ENCODE measurements at places on chromosomes 12 and 14.

DNA sequence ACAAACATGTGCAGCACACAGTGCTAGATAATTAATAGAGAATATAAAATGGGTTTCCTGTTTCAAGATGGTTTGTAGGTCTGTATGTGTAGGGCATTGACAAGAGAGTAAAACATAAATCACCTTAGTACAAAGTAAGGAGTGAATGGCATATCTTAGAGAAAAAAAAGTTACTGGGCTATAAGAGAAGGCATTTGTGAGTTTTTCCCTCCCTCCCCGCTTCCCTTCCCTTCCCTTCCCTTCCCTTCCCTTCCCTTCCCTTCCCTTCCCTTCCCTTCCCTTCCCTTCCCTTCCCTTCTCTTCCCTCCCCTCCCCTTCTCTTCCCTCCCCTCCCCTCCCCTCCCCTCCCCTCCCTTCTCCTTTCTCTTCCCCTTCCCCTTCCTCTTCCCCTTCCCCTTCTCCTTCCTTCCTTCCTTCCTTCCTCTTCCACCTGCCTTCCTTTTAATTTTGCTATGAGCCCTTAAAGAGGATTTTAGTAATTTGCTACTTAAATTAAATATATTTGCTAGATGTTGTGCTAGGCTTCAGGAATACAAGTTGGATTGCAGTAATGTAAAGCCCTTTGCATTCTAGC lies 57.1 kb downstream of the LRRK2 start:
- DNase-seq: no peak

DNA sequence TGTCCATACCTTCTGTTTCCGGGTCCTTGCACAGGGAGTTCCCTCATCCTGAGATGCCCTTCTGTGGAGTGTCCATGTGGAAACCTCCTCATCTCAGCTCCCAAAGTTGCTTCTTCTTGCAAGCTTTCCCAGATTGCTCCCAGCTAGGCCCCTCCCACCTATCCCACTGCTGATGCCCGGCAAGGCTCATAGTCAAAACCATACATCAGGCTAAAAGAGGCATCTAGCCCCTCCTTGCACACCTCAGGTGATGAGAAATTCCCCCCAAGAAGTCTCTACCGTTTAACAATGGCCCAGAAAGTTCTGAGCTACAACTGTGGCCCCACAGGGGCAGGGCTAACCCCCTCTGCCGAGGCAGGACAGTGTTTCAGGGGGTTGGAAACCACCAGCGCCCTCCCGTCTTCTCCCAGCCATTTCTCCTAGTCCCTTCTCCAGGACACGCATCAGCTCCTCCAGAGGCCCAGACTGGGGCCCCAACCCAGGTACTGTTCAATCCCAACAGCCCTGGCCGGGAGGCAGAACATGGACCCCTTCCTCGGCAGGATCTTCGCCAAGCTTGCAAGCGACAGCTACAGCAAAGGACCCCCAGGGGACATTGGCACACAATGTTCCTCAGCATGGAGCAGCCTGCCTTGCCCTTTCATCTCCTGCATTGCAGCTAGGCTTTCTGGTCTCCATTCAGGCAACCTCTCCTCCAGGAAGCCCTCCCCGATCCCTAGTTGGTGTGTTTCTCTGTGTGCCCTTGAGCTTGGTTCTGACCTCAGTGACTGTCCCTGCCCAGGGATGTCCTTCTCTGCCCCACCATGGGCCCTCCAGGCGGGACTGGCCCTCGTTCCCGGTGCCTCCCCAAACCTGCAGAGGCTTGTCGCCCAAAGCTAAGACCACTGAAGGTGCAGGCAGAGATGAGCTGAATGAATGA lies 4.5 kb upstream of the BEGAIN start:
- no peak for DNase-seq

- DNase-seq: no peak
Measured at GRCh38 chr14:24060984-24061913, 9.4 kb downstream of the CARMIL3 start.

DNA sequence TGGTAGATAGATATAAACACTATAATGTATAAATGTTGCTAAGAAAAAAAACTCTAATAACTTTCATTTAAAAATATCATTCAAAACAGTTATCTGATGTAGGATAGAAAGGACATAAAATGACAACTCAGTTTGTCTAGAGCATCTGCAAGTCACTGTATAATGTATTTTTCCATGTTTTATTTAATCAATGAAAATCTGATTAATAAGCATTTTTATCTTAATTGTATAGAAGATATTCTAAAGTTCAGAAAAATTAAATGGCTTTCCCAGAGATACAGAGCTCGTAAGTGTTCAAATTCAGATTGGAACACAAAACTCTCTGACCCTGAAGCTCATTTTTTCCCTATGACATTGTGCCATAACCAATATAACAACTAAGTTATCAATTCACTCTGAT lies 295.9 kb upstream of the DCN start:
- DNase-seq: no peak

- DNase-seq: no peak
Measured at GRCh38 chr12:47286676-47287075, 206.9 kb upstream of the AMIGO2 start.

DNA sequence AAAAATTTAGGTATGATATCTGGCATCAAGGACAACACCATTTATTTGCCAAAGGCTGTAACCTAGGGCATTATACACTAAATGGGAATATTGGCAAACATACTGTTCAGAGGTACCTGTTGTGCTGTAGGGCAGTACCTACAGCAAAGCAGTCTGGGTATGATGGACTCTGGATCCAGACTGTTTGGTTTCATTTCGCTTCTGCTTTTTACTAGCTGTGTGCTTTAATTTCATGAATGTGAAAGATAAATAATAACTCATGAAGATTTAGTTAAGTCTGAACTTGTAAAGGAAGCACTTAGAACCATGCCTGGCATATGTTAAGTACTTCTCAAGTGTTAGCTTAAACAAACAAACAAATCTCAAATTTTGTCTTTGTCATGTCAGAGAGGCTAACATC lies 17.7 kb upstream of the SLC38A2 start:
- DNase-seq: no peak

- DNase-seq: no peak
Measured at GRCh38 chr14:74955229-74956026, at the start of gene PGF. TSS of gene PGF (minus strand) at chr14:74955597. CDS start at chr14:74955242, 355 bp downstream.

GRCh38 chr12:1837541-1838204 lies 17.3 kb downstream of the LRTM2 start:
- no peak for DNase-seq

GRCh38 chr12:56010111-56010570 lies 10.7 kb upstream of the IKZF4 start:
- DNase-seq: no peak

DNA sequence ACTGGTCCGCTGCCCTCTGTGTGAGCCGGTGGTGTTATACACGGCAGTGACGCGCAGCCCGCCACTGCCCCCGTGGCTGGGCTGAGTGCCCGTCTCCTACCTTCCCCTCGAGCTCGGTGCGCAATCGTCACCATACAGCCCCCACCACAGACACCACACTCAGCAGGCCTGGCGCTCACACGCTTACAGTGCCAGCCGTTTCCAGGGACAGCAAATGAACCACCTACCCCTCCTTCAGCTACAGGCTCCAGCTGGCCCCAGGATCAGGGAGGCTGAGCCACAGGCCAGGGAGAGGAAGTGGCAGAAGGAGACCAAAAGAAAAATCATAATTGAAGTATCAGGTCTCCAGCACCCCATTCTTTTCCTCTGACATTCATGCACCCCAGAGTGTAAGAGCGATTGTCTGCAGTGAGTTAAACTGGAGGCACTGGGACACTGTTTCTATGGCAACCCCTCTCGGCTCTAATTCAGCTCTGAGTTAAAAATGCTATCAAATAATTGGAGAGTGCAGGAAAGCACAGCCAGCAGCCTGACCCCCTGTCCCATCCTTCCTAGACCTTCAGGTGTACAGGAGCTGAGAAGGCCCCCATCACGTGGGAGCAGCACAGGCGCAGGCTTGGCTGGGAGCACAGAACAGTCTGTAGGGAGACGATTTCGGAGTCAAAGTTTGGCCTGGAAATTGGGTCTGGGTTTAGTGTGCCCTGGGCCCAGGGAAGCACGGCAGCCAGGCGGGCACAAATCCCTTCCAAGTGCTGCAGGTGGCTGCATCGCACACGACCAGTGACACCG lies 18.0 kb downstream of the LRTM2 start:
- no peak for DNase-seq

Data from CMK (cell line).